ENCODE measurements at places on chromosomes 2 and 18.
A peak's percentile ranks its signal among the peaks of the same experiment; 100 is the strongest.

GRCh38 chr2:131431336-131431735 lies 44.6 kb upstream of the TUBA3D start:
- no peak for DNase-seq

DNA sequence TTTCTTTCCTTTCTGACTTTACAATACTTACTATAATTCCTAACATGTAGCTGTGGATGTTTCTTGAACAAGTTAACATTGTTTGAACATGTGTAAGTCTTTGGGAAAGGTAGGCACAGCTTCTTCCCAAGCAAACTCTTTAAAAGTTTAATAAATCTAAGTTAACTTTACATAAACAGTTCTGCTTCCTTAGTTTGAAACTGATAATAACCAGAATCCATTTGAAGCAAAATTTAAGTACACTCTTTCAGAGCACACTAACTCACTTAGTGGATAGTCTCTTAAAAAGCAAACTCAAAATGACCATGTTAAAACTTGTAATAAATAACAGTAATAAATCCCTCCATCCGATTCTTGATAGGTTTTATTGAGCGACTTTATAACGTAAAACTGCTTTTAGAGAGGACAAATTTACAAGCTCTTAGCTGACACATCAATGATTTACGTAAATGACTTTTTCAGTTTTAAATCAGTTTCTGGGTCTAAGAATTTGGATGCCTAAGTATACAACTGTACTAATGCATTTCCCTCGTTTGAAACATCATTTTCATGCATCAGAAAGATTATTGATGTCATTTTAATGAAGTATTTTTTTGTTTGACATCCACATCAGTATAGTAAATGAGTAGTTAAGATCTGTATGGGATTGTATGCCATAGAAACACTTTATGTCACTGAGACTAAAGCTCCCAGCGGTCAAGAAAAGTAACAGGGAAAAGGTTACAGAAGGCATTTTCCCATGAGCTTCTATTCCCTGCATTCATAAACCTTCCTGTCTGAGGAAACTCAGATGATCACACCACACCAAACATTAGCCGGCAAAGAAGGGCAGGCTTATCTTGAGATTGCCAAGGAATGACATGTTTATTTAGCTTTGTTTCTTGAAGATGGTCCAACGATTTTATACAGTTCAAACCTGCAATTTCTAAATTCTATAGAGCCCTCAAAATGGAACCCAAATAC lies 67.5 kb downstream of the PDE1A start:
- no peak for DNase-seq

DNA sequence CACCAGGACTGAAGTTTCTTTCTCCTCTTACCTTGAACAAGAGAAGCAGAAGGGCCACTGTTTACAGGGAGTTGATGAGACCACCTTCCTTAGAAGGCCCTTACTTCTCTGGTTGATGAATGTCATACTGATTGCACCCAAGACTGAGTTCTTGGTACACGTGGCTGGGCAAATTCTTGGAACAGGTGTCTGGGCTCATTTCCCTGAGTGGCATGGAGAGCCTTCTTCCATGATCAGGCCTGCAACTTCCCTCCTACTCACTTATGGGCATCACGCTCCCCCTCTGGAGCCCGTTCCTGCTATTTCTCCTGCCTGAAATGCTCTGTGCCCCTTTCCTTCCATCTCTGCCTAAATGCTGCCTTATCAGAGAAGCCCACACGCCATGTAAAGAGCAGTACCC lies 110.3 kb downstream of the PTPRM start:
- DNase-seq, result no peak

- no peak for DNase-seq
Measured at GRCh38 chr2:151857650-151858049, 29.4 kb upstream of the ARL5A start.

DNA sequence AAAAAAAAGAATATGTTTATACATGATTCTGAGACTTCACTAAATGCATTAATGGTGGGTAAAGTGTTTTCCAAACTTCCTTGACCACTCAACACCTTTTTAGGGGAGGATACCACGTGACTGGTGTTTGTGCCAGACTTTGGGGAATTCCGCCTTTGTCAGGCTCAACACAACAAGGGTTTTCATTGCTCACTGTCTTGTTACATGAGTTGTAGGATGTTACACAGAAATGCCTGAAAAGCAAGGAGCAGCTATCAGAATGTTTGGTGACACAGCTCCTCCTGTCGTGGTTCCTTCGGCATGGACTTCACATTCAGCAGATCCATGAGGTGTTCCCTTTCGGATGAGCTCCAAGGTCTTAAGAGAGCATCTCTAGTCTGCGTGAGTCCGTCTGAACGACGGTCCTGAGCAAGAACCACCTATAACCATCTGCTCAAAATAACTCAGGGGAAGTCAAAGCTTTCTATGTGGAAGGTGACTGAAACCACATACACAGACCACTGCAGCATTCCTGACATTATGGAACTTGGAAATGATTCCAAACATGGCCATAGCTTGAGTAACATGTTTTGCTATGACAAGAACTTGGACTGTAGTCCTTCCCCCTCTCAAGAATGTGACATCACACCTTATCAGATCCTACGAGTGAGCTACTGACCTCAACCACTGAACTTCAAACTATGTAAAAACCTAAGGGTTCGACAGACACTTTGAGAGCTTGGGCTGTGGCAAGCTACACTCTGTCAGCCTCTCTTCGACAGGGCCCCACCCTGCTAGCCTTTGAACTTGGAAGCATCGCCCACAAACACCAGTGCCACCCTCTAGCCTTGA lies 57.5 kb downstream of the MCFD2 start:
- no peak for DNase-seq

GRCh38 chr2:199057936-199058335 lies 399.8 kb downstream of the SATB2 start:
- no peak for DNase-seq

DNA sequence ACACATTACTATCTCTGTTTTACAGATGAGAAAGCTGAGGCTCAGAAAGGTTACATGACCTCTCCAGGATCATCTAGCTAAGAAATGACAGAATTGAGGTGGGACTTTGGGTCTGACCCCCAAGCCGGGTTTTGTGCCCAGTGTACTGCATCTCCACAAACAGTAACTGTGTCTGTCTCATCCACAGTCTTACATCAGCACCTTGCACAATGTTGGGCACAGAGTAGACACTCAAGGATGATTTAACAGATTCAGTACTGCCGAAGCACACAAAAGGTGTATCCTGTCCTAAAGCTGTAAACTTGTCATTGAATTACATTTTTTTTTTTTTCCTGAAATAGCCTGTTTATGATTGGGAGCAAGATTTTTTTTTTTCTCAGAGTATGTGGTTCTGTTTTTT lies 84.8 kb downstream of the ADCYAP1 start:
- no peak for DNase-seq

GRCh38 chr2:149528983-149529382 lies 58.6 kb downstream of the MMADHC start:
- no peak for DNase-seq

DNA sequence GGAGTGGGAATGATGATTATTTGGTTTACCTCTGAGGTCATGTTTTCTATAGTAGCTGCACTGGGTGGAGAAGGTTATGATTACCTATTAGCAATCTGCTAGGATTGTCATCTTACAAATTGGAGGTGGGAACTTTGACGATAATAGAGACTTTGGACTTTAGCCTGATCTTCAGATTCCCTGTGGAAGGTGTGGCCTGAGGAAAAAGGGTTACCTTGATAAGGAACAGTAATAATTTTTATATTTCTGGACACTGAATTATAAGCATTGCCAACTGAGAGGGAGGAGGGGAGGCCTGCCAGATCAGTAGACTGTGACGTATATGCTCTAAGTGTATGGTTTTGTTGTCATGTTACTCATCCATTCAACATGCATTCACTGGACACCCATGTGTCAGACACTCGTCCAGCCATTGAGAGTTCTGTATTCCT lies 183.4 kb upstream of the FOSL2 start:
- no peak for DNase-seq

GRCh38 chr2:172215172-172215935 lies 112.7 kb upstream of the DLX2 start:
- DNase-seq, result no peak

- DNase-seq, result no peak
Measured at GRCh38 chr2:220961143-220961860, 610.8 kb downstream of the EPHA4 start.

DNA sequence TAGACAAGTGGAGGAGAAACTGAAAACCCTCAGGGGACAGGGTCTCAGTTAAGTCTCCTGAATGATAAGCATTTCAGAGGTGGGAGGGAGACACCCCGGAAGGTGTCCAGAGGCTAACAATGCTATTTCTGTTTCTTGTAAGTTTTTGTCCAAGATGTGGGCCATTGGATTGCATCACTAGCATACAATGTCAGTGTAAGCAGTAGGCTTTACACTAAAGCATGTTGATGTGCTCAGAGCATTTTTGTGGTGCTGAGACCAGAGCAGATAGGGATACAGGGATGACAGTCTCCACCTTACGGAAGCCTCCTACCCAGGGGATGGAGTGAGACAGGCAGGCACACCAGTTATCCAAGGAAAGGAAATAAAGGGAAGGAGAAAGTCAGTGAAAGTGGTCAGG lies 2.2 kb upstream of the IL1R1 start:
- DNase-seq, result no peak

DNA sequence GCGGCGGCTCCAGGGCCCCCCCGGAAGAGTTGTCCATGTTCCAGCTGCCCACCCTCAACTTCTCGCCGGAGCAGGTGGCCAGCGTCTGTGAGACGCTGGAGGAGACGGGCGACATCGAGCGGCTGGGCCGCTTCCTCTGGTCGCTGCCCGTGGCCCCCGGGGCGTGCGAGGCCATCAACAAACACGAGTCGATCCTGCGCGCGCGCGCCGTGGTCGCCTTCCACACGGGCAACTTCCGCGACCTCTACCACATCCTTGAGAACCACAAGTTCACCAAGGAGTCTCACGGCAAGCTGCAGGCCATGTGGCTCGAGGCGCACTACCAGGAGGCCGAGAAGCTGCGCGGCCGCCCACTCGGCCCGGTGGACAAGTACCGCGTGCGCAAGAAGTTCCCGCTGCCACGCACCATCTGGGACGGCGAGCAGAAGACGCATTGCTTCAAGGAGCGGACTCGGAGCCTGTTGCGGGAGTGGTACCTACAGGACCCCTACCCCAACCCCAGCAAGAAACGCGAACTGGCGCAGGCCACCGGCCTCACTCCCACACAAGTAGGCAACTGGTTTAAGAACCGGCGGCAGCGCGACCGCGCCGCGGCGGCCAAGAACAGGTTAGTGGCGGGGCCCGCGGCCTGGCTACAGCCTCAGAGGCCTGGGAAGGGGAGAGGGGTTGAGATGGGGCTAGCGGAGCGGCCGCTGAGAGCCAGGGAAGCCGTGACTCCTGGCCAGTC lies 965 bp downstream of the SIX3 start:
- no peak for DNase-seq

DNA sequence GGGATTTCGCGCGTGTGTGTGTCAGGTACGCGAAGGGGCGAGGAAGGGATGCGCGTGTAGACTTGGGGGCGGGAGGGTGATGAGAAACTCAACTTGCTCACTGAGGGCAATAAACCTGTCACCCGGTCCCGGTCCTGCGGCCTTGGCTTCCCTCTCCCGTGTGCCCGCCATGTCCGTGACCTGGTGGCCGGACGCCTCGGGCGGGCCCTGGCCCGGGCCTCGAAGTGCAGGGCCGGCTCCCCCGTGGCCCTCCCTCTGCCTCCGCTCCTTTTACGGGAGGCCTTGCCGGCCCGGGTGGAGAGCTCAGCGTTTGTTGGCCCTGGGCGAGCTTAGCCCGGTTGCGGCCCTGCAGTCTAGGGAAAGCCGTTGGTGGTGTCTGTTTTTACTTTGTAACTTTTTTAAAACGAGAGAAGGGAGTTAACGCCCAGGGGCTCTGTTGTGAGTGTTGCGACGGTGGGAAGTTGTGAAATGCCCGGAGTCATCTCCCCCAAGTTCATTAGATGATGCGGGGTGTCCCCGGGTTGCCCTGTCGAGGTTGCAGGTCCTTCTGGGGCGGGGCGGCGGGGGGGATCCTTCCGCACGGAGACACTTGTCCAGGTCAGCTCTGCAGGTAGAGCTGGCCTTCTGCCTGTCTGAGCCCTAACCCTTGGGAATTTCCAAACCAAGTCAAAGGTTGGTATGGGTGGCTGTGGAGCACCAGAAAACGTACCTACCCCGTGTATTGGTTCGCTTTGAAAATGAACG lies 883 bp downstream of the SMCHD1 start:
- DNase-seq, result peak; percentile 57

GRCh38 chr2:20110876-20111275 lies 59.4 kb upstream of the LAPTM4A start:
- DNase-seq, result no peak

DNA sequence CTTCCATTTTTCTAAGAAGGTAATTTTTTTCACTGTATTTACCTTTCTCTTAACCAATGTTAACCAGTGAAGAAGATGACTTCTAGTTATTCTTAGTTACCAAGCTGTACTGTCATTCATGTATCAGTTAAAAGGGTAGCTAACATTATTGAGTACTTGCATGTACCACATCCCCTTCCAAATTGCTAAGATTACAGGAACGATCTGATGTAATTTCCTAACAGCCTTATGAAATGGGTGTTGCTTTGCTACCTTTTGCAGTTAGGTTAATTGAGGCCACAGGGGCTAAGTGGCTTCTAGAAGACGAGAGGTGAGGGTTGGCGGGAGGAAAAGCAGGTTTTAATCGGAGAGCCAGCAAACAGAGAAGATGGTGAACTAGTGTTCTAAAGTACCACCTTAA lies 1.8 kb upstream of the SULT6B1 start:
- no peak for DNase-seq

GRCh38 chr2:3641841-3642421 lies 16.1 kb upstream of the ALLC start:
- DNase-seq, result no peak

DNA sequence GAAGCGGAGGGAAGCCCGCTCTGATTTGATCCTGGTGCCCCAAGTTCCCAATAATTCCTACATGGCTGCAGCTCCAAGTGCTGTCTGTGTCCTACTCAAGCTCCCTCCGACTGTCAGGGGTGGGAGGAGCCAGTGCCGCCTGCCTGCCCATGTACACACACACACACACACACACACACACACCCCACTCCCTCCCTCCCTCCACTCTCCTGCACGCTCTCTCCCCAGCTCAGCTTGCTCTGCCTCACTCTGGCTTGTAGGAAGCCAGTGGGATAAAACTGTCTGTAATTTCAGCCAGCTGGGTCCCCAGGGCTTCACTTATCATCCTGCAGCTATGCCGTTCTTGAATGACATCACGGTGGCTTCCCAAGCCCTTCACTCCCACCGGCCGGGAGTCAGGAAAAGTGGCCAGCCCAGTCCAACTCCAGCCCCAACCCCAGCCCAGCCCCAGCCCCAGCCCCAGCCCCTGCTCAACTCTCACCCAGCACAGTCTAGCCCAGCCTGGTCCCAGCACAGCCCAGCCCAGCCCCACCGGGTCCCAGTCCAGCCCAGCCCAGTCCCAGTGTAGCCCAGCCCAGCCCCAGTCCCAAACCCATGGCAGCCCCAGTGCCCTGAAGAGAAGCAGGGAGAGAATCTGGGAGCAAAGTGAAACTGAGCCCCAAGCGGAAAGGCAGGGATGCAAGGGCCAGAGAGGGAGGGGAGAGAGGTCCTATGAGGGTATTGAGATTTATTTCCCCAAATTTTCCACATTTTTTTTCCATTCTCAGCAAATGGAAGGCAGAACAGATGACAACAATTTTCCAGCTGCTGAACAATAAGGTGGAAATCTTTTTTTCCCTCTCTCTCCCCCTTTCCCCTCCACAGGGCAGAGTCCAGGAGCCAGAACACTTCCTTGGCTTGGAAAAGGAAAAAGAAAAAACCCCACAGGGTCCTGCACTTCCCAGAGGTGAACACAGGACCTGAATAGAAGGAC lies 144.0 kb downstream of the TNS1 start:
- DNase-seq, result no peak

Measured in GM12865 (cell line).